ENCODE measurements at places on chromosomes 11 and 22.

- no peak for DNase-seq
These were observed 185.5 kb downstream of the LRRC4C start for GRCh38 chr11:41273908-41274307.

DNA sequence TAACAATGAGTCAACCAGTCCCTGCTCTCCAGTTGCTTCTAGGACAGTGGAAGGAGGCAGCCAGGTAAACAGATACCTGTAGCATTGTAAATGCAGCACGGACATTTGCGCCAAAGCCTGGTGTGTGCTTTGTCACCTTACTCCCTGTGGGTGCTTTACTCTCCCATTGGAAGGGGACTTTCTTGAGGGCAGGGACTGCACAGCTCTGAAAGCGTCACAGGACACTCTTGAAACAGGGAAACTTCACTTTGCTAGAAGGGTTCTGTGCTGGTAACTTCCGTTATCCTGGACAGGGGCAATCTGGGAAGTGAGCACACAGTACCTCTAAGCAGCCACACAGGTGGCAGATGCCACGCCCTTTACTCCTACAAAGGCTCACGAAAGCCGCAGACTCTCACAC lies 99.8 kb downstream of the MYO18B start:
- DNase-seq: no peak

DNA sequence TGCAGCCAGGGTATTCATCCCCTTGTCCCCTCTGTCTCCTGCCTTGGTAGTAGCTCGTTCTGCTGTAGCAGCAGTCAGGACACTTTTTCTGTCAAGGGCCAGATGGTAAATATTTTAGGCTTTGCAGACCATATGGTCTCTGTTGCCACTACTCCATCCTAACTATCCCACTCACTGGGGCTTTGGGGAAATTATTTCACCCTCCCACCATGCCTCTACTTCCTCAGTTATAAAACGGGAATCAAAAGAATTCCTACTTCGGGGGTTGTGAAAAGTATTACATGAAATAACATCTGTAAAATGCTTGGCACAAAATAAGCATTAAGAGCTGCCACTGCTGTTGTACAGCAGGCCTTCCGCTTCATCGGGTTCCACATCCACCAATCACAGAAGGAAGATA lies 89.9 kb upstream of the LDLRAD3 start:
- DNase-seq: no peak

DNA sequence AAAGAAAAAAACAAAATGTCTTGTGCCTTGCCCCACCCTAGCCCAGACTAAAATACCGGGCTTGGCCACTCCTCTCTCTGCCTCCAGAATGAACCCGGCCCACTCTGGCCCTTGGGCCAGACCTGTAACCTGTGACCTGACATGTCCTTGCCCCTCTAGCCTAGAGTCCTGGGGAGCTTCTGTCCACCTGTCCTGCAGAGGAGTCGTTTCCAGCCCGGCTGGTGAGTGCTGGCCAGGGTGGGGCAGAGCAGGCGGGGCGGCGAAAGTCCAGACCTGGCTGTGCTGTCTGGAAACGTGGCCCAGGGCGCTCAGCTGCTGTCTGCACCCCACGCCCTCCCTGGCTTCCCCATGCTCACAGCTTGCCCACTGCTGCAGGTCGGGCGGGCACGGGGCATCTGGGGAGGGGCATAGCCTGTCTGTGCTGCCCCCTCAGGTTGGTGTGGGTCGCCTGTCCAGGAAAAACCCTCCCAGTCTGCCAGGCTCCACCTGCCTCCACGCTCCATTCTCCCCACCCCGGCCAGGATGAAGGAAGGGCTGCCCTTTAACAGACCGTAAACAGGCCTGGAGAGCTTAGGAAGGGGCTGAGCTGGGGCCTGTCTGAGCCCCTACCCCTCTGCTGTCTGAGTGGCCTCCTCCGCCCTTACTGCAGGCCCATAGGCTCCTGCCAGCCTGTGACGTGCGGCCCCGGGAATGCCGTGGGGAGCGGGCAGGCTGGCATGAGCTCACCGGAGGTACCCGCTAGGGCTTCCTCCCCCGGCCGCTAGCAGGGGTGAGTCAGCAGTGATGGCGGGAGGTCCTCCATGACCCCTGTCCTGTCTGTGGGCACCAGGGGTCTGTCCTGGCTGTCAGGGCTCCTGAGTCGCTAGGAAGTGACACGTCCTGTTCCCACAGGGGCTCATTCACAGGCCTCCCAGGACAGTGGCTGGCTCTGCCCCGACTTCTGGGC lies 1.9 kb downstream of the CD151 start:
- no peak for DNase-seq

GRCh38 chr22:34236527-34236926 lies 316.3 kb upstream of the LARGE1 start:
- no peak for DNase-seq

Measured in stimulated activated CD4-positive, alpha-beta T cell treated with anti-CD3 and anti-CD28 coated beads, Interleukin-2, amount 100 ng/mL, for 24 hours (primary cell).